Smooth muscle cell of the umbilical artery (primary cell): ENCODE measurements at places on chromosomes 16 and 17. TPM values are rescaled to one million over a fixed set of nuclear protein-coding genes. Genes with fewer than 3 reads are reported as not detected.

Gene KNOP1
- total RNA-seq = 12.8 and 16.4 TPM in 2 replicates

Gene PTGES3L
- total RNA-seq = 0.78 and 0.89 TPM in 2 replicates

Gene ABCA5
- total RNA-seq = 9.1 and 14.0 TPM in 2 replicates

Gene PRSS21
- total RNA-seq = not detected in 2 replicates

Gene KAT8
- total RNA-seq = 31.5 and 32.1 TPM in 2 replicates

Gene SMIM22
- not detected in 2 replicates for total RNA-seq

Gene KRTAP2-3
- 0.65 TPM in 1 of 2 replicates, not detected in the other for total RNA-seq

Gene RCVRN
- total RNA-seq = not detected in 2 replicates

Gene ITGAD
- total RNA-seq = not detected in 2 replicates

Gene TMEM220
- 0.69 and 1.2 TPM in 2 replicates for total RNA-seq

Gene METTL22
- total RNA-seq = 31.2 and 36.8 TPM in 2 replicates

Gene HIGD1B
- total RNA-seq = not detected in 2 replicates

Gene MYH1
- total RNA-seq = under 0.01 and 0.09 TPM in 2 replicates

Gene SLC5A10
- not detected in 2 replicates for total RNA-seq

Gene COG1
- total RNA-seq = 20.5 and 29.9 TPM in 2 replicates

Gene GPR139
- total RNA-seq = not detected in 2 replicates

Gene PRSS8
- not detected in 2 replicates for total RNA-seq

Gene FHOD1
- 8.0 and 25.0 TPM in 2 replicates for total RNA-seq

Gene ZNF652
- total RNA-seq = 9.8 and 11.1 TPM in 2 replicates
